Neural crest cell (in vitro differentiated cells): ENCODE measurements at places on chromosomes 1 and 21. TPM values are rescaled to one million over a fixed set of nuclear protein-coding genes. Genes with fewer than 3 reads are reported as not detected.

The OVAAL gene
- total RNA-seq: not detected in 2 replicates

The C4BPB gene
- not detected in 2 replicates for total RNA-seq

The OR2T11 gene
- total RNA-seq: not detected in 2 replicates

DNA sequence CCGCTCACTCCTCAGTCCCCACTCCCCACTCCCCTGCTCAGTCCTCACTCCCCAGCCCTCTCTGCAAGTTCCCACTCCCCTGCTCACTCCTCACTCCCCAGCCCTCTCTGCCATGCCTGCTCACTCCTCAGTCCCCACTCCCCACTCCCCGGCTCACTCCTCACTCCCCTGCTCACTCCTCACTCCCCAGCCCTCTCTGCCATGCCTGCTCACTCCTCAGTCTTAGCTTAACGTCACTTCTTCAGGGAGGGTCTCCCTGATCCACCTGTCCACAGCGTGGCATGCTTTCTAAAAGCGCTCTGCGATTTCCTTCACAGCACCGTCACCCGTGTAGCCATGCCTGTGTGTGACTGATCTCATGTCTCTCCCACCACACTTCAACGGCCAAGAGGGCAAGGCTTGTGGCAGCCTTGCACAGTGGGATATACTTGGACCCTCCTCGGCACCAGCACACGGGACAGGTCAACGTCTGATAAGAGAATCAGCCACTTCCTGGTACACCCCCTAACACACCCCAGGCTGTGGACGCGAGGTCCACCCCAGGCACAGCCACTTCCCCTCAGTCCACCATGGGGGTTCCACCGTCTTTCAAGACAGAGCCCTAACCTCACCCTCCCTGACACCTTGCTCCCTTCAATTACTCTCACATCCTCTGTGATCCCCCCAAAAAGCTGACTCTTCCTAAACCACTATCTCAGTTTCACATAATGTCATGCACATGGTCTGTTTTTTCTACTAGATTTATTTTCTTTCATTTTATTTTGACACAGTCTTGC lies 14.0 kb downstream of the PRDM15 start:
- no peak for DNase-seq

- DNase-seq: no peak
Observed at GRCh38 chr1:9592510-9593075, 3.9 kb downstream of the TMEM201 start.

DNA sequence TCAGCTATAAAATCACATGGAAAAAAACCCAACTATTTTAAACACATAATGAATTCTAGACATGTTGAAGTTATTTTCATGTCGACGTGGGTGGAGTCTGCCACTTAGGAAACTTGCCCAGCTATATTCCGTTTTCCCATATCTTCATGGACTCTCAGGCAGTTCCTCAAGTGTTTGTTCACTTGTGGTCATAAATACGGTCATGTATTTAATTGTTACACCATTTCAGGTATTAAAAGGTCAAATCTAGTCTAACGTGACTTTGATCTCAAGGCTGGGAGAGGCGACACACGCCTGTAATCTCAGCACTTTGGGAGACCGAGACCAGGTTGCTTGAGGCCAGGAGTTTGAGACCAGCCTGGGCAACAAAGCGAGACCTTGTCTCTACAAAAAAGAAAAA lies 346.9 kb downstream of the PBX1 start:
- DNase-seq: no peak

DNA sequence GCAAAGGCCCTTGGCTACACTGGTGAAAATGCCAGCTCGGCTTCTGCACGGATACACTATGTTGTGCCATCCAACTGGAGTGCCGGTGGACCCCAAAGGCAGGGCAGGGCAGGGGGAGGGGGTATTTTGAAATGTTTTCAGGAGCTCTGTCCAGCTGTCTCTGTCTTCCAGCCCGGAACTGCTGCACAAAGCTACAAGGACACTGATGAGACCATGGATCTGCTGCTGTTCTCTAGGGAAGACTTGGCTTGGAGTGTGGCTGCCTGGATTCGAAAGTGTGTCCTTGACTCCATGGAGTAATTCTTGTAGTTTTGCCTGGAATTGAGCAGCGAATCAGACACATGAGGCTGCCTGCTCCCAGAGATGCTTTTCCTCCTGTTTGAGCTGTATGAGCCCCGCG lies 42.4 kb downstream of the TTC39A start:
- DNase-seq: no peak

DNA sequence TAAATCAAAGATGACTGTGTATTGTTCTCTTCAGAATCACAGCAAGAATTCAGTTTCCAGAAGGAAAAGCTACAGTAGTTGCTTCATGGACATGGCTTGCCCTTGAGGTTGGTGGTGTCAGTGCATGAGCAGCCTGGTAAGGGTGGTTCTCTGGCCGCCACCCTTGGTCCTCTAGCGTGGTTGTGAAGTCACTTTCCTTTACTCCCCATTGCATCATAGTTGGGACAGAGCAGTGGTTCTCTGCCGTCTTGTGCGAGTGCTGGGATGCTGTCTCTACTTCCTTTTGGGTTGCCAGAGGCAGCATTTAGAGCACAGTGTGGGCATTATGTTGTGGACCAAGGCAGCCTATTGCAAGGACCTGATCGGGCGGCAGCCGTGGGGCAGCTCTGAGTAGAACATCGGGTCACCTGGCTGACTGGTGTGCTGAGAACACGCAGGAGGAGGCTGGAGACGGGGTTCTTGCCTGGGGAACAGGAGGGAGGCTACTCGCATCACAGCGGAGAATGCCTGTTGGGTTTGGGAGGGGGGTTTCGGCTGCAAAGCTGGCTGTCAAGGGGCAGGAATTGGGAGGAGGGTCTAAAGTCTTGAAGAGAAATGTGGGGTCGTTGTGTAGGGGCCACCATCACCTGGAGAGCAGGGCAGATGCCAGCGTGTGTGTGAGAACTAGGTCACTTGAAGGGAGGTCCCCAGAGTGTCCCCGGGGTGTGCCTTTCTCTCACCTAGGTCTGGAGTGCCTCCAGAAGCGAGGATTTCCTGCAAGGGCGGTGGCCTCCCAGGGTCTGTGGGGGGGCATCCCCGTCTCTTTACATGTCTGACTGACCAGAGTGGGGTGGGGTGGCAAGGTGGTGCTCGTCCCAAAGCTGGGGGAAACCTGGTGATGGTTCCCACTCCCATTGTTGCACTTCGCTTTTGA lies 6.3 kb downstream of the ARF1 start:
- no peak for DNase-seq

DNA sequence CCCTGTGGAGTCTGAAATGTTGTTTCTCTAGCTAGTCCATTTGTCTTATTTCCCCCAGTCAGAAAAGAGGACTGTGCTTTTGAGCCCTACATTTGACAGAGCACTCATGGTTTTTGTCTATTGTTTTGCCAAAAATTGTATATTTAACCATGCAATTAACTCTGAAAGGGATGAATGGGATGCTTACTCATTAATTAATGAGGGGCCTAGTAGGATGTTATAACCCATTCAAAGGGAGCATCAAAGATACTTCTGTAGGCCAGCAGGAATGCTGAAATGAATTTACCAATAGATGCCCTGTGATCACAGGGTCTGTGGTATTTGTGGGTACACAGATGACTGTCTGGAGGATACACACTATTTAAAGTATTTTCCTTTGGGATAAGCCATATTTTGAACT lies 147.7 kb downstream of the FCRL5 start:
- DNase-seq: no peak

DNA sequence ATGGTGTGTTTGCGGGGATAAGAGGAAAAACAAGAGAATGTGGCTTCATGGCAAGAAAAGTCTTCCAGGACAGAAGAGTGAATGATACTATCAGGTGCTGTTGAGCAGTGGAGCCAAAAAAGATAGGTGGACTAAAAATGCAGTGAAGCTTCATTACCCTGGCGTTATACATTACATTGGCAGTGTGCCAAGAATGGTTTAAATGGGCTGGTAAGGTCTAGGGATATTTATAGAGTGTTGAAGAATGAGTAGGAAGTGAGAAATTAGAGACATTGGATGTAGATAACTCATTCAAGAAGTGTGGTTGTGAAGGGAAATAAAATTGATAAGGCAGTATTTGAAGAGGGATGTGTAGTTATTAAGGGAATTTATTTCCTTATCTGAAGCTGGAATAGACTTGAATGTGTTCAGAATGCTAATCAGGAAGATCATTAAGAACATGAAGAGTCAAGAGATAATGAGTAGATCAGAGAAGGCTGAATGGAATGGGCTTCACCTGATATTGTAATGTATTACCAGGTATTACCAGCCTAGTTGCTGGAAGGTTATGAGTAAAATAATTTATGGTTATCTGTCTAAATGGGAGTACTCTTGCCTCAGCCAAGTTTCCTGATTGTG lies 72.7 kb downstream of the MAST2 start:
- DNase-seq: no peak

DNA sequence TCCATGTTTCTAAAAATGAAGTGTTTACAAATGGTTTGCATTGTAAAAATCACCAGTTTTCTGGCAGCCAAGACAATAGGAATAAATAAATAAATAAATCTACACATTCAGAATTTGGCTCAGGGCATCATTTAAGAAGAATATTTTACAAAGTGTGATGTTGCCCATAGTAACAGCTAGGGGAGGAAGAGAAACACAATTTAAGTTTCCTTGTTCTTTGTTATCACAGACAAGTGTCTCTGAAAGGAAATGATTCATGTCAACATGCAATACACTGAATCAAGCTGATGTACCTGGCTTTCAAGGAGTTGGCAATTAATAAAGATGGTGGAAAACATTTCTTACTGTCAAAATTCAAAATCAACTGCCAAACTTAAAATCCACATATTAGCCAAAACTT lies 74.7 kb downstream of the LHX8 start:
- DNase-seq: no peak
